ENCODE measurements at places on chromosomes 7 and 10. TPM values are rescaled to one million over a fixed set of nuclear protein-coding genes. Genes with fewer than 3 reads are reported as not detected.
A peak's percentile ranks its signal among the peaks of the same experiment; 100 is the strongest.

DNA sequence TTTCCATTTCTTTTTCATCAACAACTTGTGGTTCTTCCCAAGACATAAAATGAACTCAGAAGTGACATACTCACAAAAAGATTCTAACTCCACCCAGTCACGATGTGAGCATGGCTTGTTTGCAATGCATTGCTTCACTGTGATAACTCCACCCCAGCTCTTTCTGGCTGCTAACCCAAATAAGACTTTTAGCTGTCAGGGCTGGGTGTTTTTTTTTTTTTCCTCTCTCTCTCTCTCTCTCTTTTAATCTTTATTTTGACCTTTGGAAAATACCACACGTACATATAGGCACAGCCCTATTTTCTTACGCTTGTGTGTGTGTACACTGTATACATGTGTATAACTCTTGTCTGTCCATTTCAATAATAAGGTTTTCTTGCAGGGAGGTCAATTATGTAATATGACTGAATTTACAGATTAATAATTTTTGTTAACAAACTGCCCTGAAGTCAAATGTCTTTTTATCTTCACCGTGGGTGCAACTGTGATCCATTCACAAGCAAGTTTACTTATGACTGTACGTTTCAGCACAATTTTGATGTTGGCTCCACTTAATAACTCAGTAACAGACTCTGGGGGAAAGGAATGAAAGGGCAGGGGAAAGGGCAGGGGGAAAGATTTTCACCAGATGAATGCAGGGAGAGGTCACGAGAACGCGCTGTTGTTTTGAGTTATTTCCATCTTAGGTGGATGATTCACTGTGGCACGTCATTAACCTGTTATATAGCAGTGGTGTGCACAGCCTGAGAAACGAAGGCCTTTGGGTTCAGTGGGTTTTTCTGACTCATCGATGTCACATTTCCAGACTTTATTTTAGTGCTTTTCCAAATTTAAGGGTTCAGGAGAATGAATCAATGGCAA lies 49.1 kb downstream of the APBB1IP start:
- H3K27me3 ChIP-seq = no peaks in the 10 kb centered on the region
- no peaks in the 10 kb centered on the region for H3K36me3 ChIP-seq
- no peak overlapping the region for H3K27ac ChIP-seq
- no peak for DNase-seq
- no peaks in the 10 kb centered on the region for H3K4me1 ChIP-seq

- no peak for DNase-seq
- no peak overlapping the region for H3K4me3 ChIP-seq
- H3K27ac ChIP-seq = no peak overlapping the region
- H3K36me3 ChIP-seq = no peaks in the 10 kb centered on the region
These were observed 53.6 kb upstream of the ANTXRL start for GRCh38 chr10:46233181-46233580.

DNA sequence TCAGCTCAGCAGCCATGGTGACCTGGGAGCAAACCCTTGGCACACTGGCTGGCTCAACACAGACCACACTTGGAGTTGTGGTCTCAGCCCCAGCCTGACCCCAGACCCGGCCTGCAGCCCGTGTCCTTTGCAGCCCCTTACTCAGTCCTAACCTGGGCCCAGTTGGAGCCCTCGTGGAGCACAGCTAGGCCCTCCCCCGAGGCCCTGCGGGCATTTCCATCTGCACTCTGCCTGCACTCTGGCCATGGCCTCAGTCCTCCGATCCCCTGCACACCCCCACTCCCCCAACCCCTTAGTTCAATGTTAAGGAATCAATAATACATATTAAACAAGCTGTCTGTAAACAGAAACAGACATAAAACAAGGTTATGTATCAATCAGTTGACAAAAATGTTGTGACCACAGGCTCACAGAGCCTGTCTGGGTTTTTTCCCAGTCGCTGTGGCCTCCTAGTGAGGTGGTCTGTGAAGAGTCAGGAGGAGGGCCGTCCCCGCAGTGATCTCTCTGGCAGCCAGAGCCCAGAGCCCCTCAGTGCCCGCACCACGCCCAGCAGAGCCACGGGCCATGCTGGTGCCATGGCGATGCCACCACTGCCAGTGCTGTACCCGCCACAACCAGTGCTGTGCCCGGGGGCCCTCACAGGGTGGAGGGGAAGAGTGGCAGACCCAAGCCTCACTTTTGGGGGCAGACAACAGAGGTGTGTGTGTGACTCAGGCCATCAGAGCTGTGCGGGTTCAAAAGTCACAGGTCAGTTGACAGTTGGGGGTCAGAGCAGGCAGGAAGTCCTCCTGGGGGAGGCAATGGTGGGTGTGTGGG lies 25.5 kb downstream of the GHRHR start:
- no peak for DNase-seq
- no peaks in the 10 kb centered on the region for H3K4me1 ChIP-seq
- no peak overlapping the region for H3K4me3 ChIP-seq
- no peaks in the 10 kb centered on the region for H3K36me3 ChIP-seq
- no peaks in the 10 kb centered on the region for H3K27me3 ChIP-seq

- H3K36me3 ChIP-seq = no peaks in the 10 kb centered on the region
- H3K4me1 ChIP-seq = no peaks in the 10 kb centered on the region
- no peak overlapping the region for H3K27ac ChIP-seq
- no peak for DNase-seq
- H3K4me3 ChIP-seq = no peak overlapping the region
These were observed 10.1 kb upstream of the SLC18A3 start for GRCh38 chr10:49600046-49600445.

GPC2 gene
- total RNA-seq = 23.3 TPM

DNA sequence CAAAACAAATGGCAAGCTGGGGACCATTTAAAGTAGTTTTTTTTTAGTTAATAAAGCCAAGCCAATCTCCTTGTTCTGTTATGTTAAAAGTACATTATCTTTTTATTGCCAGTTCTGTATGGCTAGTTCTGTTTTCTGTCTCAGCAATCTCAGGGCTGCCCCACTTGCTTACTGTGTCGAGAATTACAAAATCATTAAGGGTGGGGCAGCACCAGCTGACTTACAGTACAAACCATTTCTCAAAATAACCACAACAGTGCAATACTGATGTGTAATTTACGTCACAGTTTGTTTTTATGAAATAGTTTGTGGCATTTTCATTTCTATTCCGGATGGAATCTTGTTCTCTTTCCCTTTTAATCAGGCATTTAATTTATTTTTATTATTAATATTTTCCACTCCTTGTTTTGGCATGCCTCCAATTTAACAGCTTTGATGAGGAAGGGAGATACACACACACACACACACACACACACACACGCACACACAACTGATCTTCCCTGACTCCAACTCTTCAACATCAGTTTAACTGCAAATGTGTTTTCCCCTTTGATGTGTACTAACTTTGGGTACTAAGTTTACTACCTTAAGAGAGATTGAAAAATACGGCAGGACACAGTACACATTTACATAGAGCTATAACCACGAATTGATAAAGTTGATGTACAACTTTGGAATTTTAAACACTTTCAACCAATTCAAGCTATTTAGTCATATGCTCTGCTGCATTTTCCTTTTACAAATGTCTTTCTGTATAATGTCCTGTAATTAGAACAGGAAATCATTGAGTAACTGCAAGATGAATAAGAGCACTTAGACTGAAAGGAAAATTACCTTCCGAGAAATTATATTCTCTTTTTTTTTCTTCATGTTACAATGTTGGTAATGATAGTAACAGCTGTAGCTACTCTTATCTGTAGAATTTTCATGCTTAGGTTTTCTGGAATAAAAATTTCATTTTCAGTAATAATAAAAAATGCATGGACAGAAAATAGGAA lies 91.5 kb downstream of the ARID5B start:
- no peaks in the 10 kb centered on the region for H3K27me3 ChIP-seq
- peak overlapping the region; percentile 40 for H3K4me3 ChIP-seq
- DNase-seq = peak; percentile 94

GRCh38 chr7:125057963-125058362 lies 128.3 kb upstream of the POT1 start:
- H3K36me3 ChIP-seq = no peaks in the 10 kb centered on the region
- no peaks in the 10 kb centered on the region for H3K4me1 ChIP-seq
- H3K4me3 ChIP-seq = no peak overlapping the region
- no peak overlapping the region for H3K27ac ChIP-seq
- no peak for DNase-seq

DNA sequence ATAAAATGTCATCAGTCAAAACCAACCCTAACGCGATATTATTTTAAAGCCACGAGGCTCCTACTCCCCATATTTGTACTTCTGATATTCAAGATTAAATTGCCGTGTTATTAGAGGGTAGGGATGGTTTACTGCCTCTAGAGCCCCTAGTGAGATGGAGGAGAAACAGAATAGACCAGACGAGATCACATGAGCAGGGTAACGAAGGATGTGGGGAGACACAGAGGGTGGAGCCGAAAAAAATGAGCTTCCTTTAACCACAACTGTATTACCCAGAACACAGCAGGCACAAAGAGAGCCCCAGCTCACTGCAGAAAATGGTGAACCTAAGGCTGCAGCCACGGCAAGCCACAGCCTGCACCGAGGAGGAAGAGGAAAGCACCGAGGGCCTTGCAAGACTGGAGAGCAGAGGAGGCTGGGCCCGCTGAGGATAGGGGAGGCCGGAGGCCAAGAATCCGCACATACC lies 14.3 kb downstream of the ZC3HAV1 start:
- H3K27me3 ChIP-seq = no peaks in the 10 kb centered on the region
- no peaks in the 10 kb centered on the region for H3K36me3 ChIP-seq
- H3K27ac ChIP-seq = no peak overlapping the region
- H3K4me3 ChIP-seq = no peak overlapping the region
- no peak for DNase-seq

GRCh38 chr7:50352282-50352681 lies 47.8 kb downstream of the IKZF1 start:
- H3K4me3 ChIP-seq = no peak overlapping the region
- H3K27ac ChIP-seq = no peak overlapping the region
- DNase-seq = no peak
- H3K27me3 ChIP-seq = no peaks in the 10 kb centered on the region
- H3K4me1 ChIP-seq = peaks cover 6% of the 10 kb centered on the region
- no peaks in the 10 kb centered on the region for H3K36me3 ChIP-seq

Measured in A673 (cell line).